ENCODE measurements at places on chromosomes 7 and 10.

- no peak for DNase-seq
Observed at GRCh38 chr10:112000466-112000865, 183.1 kb downstream of the GPAM start.

GRCh38 chr7:27478084-27478483, 184.6 kb downstream of the HIBADH start:
- no peak for DNase-seq

DNA sequence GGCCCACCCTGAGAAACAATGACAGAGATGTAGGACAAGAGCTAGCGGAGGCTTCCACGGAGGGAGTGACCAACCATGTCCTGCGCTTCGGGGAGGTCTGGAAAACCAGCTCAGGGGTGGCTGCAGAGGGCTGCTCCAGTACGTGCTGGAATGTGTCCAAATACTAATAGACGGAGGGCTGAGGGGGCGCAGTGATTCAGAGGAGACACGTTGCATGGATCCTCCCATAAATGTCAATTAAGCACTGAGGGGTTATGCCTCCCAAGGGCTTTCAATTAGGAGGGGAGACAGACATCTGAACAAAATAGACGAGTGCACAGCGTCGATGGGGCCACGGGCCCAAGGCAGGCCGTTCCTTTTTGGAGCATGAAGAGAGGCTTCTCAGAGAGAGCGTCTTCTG, 51.0 kb upstream of the NPS start:
- DNase-seq = no peak

DNA sequence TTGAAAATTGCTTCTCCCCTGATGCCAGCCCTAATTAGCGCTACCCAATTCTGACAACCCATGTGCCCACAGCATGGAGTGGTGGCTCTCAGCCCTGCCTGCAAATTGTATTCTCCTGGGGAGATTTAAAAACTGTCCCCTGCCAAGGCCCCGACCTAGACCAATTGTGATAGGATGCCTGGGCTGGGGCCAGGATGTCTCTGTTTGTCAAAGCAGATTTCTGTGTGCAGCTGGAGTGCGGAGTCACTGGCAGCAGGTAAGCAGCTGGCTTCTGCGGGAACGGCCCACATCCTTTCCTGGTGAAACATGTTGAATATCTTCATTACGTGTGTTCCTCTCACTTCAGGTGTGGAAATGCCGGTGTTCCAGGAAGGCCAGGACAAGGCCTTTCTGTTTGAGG, 238.6 kb downstream of the WDR37 start:
- peak; percentile 22 for DNase-seq

GRCh38 chr10:121633056-121633455, 34.8 kb upstream of the FGFR2 start:
- DNase-seq = no peak

- DNase-seq = no peak
Observed at GRCh38 chr7:2075811-2076210, 156.9 kb downstream of the MAD1L1 start.

DNA sequence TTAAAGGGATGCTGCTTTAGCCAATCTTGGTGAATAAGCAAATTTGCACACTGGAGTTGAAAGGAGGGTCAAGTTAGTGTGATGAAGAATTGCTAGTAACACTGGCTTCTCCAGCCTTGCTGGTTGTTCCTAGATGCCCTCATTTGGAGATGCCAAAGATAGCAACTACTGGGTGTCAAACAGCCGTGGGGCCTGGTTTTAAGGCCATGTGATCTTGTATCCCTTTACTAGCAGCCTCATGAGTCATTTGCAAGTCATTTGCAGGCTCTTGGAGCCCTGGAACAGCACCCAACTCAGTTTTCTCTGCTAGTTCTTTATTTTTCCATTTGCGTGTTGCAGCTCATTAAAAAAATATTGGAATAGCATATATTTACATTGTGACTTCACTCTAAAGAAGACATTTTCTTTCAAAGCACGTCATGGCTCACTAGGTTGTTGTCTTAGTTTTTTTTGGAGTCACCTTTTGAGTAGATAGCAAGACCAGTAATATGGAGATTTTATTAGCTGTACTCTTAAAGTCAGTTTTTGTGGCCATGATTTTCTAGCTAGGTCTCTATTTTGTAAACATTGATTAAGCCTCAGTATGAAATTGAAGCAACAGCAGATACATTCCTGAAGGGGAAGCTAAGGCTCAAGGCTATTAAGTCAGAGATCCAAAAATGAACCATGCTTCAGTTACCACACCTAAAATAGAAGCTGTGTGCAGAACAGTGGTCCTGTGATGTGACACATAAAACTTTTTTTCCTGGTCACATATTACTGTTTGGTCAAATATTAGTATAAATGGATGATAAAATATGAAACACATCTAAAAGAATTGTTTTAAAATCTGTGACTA, 1.3 kb downstream of the LSMEM1 start:
- DNase-seq = no peak

GRCh38 chr10:86413046-86413728, 46.6 kb upstream of the GRID1 start:
- no peak for DNase-seq

DNA sequence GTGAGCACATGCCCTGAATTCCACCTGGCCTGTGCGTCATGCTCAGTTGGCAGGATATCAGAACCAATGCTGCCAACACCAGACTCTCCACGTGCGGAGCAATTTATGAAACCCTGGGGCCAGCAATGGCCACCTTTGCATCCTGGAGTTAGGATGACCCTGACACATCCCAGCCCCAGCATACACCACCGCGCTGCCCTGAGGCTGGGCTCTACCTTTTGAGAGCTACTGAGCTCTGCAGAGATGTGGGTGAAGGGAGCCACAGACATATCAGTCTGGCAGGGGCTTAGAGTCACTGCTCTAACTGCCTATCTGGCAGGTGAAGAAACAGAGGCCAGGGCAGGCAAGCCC, 41.9 kb downstream of the SYPL1 start:
- DNase-seq = no peak

DNA sequence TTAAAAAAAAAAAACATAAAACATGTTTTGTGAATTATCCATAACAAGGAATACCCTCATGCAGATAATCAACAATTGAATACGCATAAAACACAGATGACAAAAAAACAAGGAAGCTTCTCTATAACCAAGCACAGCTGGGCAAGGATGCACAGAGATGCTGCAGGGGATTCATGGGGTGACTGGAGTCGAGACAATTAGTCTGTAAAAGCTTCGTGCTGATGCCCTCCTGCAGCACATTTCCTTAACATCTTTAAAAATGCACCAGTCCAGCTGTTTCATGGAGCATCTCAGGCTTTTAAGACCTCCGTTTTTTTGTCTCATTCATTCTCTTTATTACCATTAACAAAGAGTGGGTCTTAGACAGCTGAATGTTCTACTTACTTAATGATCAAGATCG, 794.0 kb upstream of the C7orf33 start:
- no peak for DNase-seq

DNA sequence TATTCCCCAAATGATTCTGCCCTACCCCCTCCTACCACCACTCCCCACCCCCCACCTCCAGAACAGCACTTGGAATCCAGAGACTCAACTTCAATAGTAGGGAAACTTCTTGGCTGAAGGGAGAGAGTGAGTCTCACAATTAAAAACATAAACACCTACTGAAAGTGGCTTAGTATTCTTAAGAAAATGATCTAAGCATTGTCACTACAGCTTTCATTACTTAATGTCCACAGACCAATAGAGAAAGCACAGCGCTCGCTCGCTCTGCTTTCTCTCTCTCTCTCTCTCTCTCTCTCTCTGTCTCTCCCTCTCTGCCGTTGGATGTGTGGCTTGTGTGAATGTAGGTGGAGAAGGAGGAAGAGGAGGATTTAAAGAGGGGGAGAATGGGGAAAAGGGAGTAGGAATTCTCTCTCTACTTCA, 1.5 kb upstream of the SEMA3A start:
- no peak for DNase-seq

DNA sequence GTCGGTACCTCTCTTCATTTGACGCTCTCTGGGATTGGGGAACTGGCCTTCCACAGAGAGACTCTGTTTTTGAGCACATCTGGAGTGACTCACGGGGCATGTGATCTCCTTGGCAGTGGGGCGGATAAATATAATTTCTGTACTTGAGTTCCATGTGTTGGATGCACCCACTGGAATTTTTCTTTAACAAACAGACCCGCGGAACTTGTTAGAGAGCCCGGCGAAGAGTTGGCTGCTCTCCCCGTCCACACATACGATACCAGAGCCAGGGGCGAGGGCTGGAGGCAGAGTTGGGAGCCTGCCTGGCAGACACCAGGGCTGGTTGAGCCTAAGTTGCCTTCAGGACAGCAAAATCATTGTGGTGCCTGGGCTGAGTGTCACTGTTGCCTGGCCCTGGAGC, at the start of gene FAM180A:
TSS of gene FAM180A (minus strand) at position 44 of the 400 bp plus-strand sequence. CDS start 233 bp downstream, outside the sequence.
- DNase-seq = no peak

DNA sequence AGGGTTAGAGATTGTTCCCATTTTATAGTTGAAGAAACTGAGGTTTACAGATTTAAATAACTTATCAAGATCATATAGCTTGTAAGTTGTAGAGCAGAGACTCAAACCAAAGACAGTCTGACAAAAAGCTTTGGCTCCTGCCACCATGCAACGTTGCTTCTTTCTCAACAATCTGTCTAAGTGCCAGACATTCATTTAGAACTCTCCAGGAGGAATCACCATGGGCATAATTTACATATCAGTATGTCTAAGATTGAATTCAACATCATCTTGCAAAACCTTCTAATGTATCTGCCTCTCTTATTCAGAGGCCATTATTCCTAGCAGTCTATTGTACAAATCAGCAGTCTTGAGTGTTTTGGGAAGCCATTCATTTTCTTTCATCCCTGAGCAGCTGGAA, 163.5 kb upstream of the PLXDC2 start:
- DNase-seq = no peak

DNA sequence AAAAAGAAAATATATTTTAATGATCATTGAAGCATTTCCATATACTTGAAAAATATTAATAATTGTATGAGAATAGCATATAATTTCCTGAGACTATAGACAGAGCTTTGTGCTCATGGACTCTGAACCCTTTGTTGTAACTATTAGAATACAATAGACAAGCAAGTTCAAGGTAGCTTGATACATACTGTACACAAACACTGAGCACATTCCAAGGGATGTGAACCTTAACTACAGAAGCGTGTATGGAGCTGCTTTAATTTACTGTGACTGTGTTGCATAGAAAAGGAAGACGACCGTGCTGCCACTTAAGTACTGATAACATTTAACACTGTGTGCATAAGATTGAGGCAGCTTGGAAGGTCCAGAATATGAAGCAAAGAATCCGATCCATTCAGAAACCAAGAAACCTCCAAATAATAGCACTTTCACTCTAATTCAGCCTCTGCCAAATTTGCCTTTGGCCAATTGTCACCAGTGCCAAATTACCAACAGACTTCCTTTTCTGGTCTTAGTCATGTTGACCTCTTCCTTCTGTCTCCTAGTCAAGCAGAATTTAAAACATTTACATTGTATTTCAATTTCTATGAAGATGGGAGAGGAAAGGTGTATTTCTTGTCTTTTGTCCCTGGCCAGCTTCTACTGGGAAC, 566.1 kb upstream of the GALNT17 start:
- no peak for DNase-seq

GRCh38 chr7:48887500-48887899, 36.8 kb upstream of the CDC14C start:
- DNase-seq = no peak

DNA sequence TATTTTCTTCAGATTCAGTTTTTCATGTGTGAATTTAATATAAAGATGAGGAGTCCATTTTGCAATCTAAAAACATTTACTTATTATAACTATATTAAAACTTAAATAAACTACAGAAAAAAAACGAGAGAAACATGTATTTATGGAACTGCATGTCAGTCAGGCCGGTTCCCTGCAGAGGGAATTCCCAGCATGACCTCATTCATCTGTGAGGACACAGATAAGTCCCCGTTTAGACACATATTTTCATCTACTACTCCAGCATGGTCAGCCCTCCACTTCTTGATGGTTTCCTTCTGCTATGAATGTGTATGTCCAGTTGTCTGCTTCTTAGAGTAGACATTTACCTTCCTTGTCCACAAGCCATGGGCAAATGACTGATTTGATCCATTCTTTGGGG, 339.1 kb downstream of the SEMA3D start:
- DNase-seq = no peak

DNA sequence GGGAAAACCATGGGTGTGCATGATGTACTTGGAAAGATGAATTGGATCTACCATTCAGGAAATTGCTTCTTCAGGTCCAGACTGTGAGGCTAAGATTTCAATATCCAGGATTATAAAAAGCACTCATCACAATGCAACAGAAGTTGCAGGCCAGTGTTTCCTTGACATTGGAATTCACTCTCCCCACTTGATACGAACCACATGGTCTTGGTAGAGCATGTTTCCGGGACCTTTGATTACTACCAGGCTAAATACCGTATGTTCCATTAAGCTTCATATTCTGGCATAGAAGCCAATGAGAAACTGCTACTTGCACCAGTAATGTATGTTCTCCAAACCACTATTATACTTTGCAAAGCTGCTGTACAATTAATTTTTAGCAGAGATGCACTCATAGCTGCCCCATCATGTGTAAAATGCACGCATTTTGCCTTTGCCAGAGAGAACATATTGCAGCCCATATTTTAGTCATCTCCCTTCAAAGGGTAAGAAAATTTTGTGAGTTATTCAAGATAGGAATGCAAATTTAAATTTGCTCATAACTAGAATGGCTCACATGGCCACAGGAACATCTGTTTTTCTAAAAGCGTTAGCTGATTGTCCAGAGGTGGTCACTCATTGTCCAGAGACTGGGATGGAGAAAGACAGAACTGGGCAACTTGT, 8.1 kb downstream of the FRMD4A start:
- DNase-seq = no peak

- no peak for DNase-seq
Observed at GRCh38 chr7:146090023-146090645, 26.5 kb upstream of the CNTNAP2 start.

DNA sequence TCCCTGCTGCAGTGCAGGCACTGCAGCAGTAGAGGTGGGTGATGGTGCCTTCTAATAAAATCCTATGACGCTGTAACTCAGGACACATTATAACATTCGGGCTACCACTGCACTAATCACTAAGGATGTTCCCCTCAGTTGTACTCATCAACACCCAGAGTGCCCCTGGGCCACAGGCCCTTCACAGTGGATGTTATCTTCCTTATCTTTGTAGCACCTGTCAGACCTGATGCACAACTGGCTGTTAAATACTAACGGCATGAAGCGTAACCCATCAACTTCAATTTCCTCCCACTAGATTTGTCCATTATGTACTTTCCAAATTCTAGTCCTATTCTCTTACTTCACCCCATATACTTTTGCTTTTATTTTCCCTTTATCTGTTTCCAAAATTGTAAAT, 66.3 kb downstream of the PARD3 start:
- DNase-seq = no peak

- no peak for DNase-seq
Observed at GRCh38 chr7:158366916-158367633, 220.5 kb downstream of the PTPRN2 start.

- no peak for DNase-seq
Observed at GRCh38 chr10:94333051-94333450, 29.7 kb downstream of the NOC3L start.
